ENCODE measurements at places on chromosomes 12 and 14. TPM values are rescaled to one million over a fixed set of nuclear protein-coding genes. Genes with fewer than 3 reads are reported as not detected.

Gene CTDSP2
- 887 TPM for total RNA-seq

Gene ACOT4
- not detected for total RNA-seq

DNA sequence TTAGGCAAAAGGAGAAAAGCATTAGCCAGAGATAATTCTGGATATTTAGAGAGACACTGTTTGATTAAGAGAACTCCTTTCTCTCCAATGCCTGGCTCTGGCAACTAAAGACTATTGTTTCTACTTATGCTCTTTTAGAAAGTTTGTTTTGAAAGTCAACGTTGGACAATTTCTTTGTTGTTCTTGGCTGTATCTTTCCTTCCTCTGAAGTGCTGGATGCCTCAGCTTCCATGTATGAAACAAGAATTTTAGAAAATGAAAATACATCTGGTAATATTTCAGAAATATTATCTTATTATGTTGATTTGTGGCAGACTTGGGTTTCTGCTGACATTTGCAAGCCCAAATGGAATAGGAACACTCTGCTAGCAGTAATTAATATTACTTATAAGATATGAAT lies 382.6 kb downstream of the SNAPC1 start:
- DNase-seq: no peak

DNA sequence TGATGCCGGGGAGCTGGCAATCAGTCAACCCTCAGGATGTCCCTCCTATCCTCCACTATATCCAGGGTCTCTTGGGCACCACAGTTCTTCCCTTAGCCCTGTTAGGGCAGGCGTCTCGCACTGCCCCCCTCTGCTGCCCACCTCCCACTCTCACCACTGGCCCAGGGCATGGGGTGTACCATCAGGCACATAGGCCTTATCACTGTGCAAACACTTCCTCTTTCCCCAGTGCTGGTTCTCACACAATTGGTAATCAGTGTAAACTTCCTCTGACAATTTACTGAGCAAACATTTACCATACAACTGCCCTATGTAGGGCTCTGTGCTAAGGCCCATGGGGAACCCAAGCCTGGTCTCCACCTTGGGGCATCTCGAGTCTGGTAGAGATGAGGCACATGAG lies 20.1 kb upstream of the TMED10 start:
- DNase-seq: no peak

DNA sequence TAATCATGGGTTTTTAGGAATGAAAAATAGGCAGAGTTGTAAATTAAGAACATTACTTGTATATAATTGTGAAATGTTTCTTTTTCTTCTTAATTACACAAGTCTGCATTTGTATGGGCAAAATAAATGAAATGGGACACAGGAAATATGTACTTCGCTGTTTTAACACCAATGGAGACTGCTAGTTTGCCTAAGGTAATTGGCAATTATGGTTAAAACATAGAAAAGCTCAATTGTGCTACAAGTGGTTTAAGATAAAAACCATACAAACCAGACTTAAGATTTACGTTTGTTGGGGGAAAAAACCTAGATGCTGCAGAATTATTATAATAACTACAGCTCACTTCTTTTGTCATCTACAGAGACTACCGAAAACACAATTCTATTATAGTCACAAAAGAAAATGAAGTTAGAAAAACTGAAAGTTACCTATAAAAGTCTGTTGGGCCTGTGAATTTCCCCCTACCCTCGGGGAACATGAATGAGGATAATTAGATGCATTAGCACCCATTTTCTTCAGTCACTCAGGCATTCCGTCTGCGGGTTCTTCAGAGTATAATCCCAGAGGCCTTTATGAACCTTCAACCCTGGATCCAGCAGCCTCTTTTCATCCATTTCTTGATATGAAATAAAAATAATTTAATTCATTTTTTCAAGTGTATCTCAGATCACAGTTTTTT lies 37.2 kb downstream of the BTBD7 start:
- DNase-seq: no peak

GRCh38 chr14:51140856-51141255 lies 46.0 kb upstream of the TRIM9 start:
- DNase-seq: no peak

DNA sequence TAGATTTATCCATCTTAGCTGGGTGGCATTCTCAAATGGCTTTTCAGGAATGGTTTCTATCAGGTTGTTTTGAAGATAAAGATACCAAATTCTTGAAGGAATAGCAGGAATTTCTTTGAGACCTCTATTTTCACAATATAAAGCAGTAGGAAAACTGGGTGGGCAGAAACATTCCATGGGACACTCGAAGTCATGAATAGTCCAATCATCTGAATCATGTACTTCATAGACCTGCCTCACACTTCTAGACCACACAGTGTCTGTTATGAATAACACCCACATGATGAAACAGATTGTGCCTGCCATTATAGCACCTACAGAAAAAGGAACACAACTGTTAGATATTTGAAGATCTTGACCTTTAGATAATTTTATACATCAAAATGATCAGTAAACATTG lies 1.8 kb downstream of the KERA start:
- no peak for DNase-seq

- peak; percentile 47 for DNase-seq
These were observed 37.3 kb downstream of the ACTN1 start for GRCh38 chr14:68941820-68942219.
